Stimulated activated CD4-positive, alpha-beta T cell treated with anti-CD3 and anti-CD28 coated beads, Interleukin-12 subunit alpha, Interleukin-12 subunit beta, amount 100 ng/mL, for 24 hours (primary cell): ENCODE measurements at places on chromosomes 16 and 17.

DNA sequence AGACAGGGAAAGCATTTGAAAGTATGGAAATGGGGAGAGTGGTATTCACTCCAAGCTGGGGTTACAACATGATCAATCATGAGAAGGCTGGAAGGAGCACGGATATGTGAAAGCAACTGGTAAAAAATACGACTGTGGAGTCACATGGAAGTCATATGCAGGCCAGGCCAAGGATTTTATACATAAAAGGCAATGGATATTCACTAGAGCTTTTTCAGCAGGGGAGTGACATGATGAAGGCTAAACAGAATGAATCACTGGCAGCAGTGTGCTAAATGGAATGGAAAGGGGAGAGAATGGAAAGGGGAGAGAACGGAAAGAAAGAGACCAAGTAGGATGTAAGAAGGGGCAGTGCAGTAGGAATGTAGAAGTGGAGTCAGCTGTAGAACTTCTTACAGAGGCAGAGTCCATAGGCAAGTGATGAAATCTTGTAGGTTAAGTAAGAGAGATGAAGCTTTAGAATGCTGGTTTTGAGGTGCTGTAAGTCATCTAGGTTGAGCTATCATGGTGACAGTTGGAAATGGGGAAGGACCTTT is 13.0 kb upstream of the NETO2 start:
- no peak for DNase-seq

DNA sequence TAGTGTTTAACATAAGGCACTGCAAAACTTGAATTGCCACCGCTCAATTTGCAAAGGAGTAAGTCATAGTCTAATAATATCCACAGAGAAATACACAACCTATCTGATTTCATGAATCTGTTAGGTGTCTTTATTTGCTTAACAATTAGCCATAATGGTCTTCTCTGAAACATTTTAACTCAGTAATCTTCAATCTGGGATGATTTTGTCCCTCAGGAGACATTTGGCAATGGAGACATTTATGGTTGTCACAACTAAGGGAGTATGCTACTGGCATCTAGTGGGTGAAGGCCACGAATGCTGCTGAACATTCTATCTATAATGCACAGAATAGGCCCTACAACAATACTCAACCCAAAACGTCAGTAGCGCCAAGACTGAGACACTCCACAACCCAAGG is 4.3 kb downstream of the UBE2G1 start:
- DNase-seq: no peak

- DNase-seq: no peak
These were observed 69.6 kb upstream of the ENDOV start for GRCh38 chr17:80345321-80345720.

DNA sequence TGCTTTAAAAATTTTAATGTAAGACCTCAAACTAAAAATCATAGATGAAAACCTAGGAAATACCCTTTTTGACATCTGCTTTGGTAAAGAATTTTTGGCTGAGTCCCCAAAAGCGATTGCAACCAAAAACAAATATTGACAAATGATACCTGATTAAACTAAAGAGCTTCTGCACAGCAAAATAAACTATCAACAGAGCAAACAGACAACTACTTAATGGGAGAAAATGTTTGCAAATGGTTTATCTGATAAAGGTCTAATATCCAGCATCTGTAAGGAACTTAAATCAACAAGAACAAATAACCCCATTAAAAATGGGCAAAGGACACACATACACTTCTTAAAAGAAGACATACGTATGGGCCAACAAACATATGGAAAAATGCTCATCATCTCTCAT is 242.5 kb downstream of the BCAS3 start:
- no peak for DNase-seq

DNA sequence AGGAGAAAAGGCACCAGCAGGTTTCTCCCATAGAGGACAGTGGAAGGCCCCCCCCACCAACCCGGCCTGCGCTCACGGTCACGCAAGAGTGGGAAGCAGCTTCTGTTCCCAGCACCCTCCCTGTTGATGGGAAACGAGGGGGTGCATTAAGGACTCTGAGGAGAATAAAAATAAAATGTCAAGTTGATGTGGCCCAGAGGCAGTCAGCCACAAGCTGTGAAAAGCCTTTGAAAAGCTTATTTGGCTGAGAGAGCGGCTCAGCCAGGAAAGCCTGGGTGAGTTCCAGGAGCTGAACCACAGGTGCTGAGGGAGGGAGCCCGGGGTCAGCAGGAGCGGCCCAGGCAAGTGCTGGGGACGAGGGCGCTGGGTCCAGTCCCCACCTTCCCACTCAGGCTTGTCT is 26.9 kb upstream of the SPATA32 start:
- no peak for DNase-seq

DNA sequence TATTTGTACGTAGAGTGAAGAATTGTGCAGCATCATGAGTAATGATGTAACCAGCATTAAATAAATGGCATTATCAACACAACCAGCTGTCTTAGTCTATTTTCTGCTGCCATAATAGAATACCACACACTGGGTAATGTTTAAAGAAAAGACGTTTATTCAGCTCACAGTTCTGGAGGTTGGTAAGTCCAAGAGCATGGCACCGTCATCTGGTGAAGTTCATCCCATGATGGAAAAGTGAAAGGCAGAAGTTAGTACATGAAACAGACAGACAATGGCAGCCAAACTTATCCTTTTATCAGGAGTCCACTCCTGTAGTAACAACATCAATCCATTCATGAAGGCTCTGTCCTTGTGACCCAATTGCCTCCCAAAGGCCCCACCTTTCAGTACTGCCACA is 6.3 kb upstream of the GOSR2 start:
- no peak for DNase-seq

DNA sequence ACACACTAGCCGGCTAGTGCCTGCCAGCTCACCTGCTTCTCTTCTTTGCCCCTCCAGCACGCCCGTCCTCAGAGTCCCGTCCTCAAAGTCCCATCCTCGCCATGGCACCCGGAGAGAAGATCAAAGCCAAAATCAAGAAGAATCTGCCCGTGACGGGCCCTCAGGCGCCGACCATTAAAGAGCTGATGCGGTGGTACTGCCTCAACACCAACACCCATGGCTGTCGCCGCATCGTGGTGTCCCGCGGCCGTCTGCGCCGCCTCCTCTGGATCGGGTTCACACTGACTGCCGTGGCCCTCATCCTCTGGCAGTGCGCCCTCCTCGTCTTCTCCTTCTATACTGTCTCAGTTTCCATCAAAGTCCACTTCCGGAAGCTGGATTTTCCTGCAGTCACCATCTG is 3.6 kb downstream of the SCNN1G start:
- no peak for DNase-seq

DNA sequence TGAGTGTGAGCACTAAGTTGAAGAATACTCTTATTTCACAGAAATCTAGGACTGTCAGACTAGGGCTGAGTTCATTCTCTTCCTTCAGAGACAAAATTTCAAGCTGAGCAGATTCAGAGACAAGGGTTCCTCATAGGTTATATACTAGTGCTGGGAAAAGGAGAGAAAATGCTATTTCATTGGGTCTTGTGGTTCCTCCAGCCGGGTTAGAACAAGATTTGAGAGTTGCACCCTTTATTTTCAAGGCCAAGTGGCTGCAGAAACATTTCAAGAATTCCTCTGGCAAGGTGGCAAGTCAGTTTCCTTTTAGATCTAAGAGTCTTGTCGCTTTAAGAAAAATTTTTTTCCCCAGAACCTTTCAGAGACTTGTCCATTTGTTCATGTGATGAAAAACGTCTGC is 6.8 kb downstream of the THUMPD1 start:
- DNase-seq: no peak

GRCh38 chr17:3401786-3402185 is 3.6 kb upstream of the OR1E1 start:
- no peak for DNase-seq

DNA sequence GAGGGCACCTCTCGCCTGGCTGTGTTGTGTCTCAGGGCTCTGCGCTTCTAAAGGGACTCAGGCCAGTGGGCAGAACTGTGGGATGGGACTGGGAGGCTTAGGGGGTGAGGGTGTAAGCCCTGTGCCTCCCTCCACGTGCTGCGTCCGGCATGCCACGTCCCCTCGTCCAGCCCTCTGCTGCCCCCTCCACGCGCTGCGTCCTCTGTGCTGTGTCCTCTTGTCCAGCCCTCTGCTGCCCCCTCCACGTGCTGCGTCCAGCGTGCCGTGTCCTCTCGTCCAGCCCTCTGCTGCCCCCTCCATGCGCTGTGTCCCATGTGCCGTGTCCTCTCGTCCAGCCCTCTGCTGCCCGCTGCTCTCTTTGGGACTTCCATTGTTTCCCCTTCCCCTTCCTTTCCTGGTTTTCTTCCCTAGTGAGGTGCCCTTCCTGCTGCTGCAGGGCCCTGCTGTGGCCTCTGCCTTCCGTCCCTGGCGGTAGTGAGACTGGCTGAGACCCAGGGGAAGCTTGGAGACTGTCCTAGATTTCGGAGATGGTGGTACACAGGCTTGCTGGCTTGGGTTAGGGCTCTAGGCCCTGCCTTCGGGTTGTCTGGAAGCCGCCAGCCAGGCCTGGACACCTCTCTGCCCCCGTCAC is 6.4 kb upstream of the ZNF750 start:
- DNase-seq: no peak

DNA sequence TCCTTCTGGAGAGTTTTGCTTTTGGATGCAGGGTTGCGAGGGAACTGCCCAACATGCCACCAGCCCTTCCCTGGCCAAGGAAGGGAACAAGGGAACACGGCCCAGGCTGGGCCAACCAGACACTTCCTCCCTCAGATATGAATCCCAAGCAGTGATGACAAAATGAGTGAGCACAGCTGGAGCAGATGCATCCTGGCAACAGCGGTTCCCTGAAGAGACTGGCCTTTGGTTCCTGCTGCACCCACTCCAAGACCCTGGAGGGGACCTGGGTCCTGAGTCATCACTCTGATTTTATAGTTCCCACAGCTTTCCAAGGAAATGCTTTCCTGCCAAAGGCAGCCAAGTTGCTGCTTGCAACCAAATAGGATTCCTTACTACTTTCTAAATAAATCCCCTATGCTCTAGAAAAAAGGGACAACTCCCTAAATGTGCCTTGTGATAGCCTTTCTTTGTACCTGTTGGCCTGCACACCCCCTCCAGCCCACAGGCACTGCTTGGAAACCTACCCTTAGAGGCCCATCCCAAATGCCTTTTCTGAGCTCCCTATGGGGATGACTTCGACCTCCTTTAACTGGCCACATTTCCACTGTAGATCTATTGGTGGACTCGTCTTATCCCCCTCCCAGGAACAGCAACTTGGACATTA is 5.3 kb downstream of the ST3GAL2 start:
- DNase-seq: no peak

DNA sequence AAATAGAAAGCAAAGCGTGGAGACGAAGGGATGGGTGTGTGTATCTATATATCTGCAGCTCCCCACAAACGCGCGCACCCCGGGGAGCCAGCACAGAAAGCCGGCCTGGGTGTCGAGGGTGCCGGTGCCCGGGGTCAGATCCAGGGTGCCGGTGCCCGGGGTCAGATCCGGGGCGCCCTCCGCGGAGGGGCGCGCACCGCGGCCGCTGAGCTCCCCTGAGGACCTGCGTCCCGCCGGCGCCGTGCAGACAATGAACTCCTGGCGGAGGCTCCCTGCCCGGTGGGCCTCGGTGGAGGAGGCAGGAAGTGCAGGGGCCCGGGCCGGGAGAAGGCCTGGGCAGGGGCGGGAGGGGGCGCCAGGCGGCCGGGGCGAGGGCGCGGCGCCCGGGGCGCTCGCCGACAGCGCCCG is 1.1 kb downstream of the ZNF423 start:
- DNase-seq: no peak

DNA sequence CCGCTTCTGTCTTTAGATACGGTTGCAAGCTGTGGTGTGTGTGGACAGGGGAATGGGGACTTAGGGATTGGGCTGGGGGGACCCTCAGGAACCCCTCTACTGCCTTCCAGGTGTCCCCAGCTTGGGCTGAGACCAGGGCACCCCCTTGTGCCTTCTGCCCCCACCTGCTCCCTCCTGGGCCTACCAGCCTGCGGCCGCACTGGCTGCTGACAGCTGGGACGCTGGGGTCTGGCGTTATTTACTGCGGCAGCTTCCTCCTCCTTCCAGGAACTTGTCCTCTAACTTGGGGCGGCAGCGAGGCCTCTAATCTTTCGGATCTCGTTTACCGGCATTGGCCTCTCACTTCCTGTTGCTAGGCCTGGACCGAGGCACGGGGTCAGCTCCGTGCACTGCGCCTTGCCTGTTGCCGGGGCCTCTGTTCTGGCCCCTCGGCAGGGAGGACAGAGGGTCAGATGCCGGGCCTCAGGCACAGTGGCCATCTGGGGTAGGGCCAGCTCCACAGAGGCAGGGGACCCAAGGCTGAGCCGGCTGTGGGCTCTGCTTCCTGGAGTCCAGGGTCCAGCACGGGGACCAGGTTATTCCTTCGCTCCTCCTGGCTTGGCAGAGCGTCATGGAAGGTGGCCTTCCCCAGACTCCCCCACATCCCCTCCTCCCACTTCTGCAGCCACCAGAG is 31.8 kb downstream of the TMEM235 start:
- DNase-seq: no peak

DNA sequence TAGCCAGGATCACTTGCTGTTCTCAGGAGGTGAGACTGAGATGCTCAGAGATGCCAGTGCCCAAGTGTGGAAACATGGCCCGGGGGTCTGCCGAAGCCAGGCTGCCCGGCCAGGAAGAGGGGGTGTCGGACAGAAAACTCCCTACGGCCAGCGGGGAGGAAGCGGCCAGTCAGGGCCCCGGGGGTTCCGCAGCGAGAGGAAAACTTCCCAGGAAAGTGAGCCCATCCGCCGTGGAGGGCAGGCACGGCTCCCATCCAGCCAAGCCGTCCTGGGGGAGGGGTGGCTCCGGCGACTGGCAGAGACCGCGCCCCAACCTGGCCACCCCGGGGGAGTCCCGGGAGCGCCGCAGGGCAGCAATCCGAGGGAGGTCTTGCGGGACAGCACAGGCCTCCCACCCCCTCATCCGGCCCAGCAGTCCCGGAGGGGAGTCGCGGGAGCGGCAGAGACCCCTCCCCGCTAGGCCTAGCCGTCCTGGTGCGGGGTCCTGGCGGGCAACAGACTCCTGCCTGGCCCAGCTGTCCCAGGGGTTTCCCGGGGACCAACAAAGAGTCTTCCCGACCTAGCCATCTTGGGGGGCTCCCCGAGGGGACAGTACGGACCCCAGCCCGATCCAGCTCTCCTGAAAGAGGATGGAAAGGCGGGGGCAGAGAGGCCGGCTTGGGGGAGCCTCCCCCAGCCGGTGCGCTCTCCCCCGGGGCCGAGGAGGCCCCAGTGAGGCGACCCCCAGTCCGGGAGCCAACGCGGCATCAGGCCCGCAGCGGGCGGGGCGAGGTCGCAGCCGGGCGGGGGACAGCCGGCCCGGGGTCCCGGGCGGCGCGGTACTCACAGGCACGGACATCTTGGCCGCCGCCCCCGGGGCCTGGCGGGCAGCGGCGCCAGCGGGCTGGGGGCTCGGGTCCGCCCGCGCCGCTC is 13.8 kb upstream of the BCAR1 start:
- no peak for DNase-seq

GRCh38 chr17:16569358-16569712 is 331 bp upstream of the ZNF287 start:
- no peak for DNase-seq

- DNase-seq: no peak
These were observed 111.3 kb downstream of the C16orf78 start for GRCh38 chr16:49484936-49485335.
